ENCODE measurements at places on chromosomes 11 and 22. TPM values are rescaled to one million over a fixed set of nuclear protein-coding genes. Genes with fewer than 3 reads are reported as not detected.

- H3K27me3 ChIP-seq = no peaks in the 10 kb centered on the region
- H3K4me1 ChIP-seq = peaks cover 6% of the 10 kb centered on the region
- no peaks in the 10 kb centered on the region for H3K36me3 ChIP-seq
- DNase-seq = no peak
- no peak overlapping the region for H3K4me3 ChIP-seq
Observed at GRCh38 chr11:74682731-74683278, 48.4 kb downstream of the CHRDL2 start.

DNA sequence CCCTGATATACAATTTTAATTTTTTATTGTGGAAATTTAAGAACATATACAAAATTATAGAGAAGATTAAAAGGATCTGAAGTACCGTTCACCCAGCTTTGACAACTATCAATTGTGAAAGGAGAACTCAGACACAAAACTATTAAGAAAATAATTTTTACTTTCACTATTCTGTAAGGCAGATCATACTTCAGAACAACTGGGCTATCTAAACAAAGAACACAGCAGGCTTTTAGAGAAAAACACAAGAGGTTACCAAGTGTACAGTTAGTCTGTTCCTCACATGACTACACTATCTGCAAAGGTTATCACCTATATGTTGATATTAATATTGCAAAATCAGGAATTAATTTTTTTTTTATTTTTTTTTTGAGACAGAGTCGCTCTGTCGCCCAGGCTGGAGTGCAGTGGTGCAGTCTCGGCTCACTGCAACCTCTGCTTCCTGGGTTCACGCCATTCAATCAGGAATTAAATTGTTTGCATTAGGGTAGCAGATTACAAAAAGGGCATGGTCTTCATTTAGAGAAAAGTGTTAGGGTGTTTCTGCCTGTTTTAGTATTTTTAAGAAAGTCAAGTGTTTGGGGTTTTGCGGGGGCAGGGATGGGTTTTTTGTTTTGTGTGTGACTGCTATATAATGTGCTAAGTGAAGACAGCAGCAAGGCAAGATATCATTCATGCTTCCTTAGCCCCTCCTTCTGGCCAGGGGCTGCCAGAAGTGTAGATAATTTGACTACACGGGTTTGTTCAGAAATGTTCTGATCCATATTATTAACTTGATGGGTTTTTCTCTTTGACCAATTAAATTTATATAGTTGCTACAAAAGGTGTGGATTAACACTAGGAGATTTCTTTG is 27.6 kb upstream of the SIK2 start:
- no peaks in the 10 kb centered on the region for H3K27me3 ChIP-seq
- H3K4me1 ChIP-seq = no peaks in the 10 kb centered on the region
- no peaks in the 10 kb centered on the region for H3K36me3 ChIP-seq
- no peak for DNase-seq
- no peak overlapping the region for H3K27ac ChIP-seq

DNA sequence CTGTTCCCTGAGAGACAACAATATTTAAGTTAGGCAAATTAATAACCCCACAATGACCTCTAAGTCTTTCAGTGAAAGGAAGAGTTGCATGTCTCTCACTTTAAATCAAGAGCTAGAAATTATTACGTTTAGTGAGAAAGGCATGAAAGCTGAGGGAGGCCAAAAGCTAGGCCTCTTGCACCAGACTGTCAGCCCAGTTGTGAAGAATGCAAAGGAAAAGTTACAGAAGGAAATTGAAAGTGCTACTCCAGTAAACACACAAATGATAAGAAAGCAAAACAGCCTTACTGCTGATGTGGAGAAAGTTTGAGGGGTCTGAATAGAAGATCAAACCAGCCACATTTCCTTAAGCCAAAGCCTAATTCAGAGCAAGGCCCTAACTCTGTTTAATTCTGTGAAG is 45.0 kb downstream of the BBOX1 start:
- H3K27ac ChIP-seq = no peak overlapping the region
- H3K36me3 ChIP-seq = no peaks in the 10 kb centered on the region
- H3K27me3 ChIP-seq = no peaks in the 10 kb centered on the region
- H3K4me1 ChIP-seq = no peaks in the 10 kb centered on the region

- no peaks in the 10 kb centered on the region for H3K27me3 ChIP-seq
- H3K27ac ChIP-seq = no peak overlapping the region
- H3K4me1 ChIP-seq = no peaks in the 10 kb centered on the region
- H3K36me3 ChIP-seq = no peaks in the 10 kb centered on the region
Observed at GRCh38 chr22:17057959-17058814, 26.6 kb upstream of the IL17RA start.

- no peaks in the 10 kb centered on the region for H3K36me3 ChIP-seq
- no peak for DNase-seq
- H3K27ac ChIP-seq = no peak overlapping the region
- H3K27me3 ChIP-seq = no peaks in the 10 kb centered on the region
Observed at GRCh38 chr22:26927821-26928220, 270.4 kb downstream of the MIAT start.

GRCh38 chr11:74932797-74933196 is 16.1 kb downstream of the XRRA1 start:
- H3K27me3 ChIP-seq = no peaks in the 10 kb centered on the region
- no peak for DNase-seq
- peaks cover 17% of the 10 kb centered on the region for H3K36me3 ChIP-seq
- no peak overlapping the region for H3K4me3 ChIP-seq
- no peaks in the 10 kb centered on the region for H3K4me1 ChIP-seq

DNA sequence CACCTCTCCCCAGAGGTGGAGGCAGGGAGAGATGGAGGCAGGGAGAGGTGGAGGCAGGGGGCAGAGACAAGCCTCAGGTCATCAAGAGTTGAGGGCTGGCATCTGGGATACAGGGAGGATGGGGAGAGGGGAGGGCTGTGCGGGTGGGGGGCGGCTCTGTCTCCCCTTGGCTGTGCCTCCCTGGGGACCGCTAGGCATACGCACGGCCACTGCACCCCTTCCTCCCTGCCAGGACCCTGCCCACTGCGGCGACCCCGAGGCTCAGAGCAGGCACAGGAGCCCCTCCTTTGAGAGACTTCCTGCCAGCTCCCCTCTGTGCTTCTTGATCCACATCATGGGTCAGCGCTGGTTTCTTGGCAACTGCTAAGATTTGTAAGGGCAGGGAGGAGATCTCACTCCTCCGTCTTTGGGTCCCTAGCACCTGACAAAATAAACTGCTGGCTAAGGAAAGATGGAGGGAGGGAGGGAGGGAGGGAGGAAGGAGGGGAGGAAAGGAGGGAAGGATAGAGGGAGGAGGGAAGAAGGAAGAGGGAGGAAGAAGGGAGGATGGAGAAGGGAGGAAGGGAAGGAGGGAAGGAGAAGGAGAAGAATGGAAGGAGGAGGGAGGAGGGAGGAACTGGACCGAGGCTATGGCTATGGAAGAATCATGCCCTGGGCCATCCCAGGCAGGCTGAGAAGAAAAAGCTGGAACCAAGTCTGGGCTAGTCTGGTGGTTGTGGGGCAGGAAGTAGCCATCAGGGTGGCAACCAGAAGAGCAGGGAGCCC is 18.5 kb downstream of the PRR33 start:
- H3K4me3 ChIP-seq = no peak overlapping the region
- H3K27ac ChIP-seq = no peak overlapping the region
- H3K36me3 ChIP-seq = no peaks in the 10 kb centered on the region
- DNase-seq = peak; percentile 69

- no peaks in the 10 kb centered on the region for H3K36me3 ChIP-seq
- DNase-seq = peak; percentile 29
- H3K4me3 ChIP-seq = no peak overlapping the region
- no peaks in the 10 kb centered on the region for H3K27me3 ChIP-seq
Observed at GRCh38 chr11:87398931-87399330, 361.2 kb downstream of the TMEM135 start.

DNA sequence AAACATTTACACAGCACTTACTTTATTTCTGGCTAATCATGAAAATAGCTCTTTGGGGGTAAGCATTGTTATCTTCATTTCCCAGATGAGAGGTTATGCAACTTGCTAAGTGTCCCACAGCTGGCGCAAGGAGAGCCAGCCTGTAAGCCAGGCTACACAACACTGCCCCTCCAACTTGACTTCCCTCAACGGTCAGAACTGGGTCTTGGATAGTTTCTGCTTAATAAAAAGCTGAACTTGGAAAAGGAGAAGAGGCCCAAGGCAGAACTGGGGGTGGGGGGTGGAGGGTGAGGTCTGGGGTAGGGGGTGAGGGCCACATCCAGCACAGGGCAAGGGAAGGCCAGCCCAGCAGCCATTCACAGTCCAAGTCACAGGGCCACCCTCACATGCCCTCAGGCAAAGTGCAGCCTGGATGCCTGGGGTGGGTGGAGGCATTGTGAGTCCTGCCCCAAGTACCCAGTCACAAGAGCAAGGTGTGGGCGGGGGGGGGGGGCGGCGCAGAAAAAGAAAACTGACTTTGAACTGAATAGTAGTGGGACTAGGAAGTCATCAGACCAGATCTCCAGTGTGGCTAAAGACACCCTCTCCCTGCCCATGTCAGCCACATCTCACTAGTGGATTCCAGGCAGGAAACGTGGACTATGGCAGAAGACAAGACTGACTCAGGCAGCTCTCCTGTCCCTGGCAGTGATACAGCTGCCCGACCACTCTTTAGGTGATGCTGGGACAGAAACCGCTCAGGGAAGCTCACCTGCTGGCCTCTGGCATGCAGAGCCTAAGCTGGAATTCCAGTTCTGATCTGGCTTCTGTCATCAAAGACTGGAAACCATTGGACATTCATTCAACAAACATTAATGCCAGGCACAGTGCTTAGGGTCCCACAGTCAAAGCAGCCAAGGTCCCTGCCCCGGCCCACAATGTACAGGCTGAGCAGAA is 52.4 kb downstream of the PACSIN2 start:
- no peak overlapping the region for H3K4me3 ChIP-seq
- H3K36me3 ChIP-seq = no peaks in the 10 kb centered on the region
- H3K27me3 ChIP-seq = no peaks in the 10 kb centered on the region
- H3K27ac ChIP-seq = peak overlapping the region; percentile 68
- peaks cover 54% of the 10 kb centered on the region for H3K4me1 ChIP-seq

DNA sequence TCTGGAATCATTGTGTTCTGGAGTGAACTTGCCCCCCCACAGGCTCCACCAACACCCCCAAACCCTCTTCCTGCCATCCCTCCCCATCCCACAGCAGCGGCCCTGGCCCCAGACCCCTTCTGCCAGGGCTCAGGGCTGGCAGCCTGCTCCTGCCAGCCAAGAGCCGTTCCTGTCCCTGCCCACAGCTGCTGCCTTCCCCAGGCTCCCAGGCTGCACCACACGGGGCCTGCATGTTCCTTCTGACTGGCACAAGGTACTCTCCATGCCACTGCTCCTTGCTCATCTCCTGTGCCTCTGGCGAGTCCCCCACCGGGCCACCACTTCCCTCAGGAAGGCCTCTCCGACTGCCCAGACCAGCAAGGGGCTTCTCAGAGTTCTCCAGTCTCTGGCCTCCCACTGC is 4.9 kb downstream of the GP1BB start:
- H3K27me3 ChIP-seq = no peaks in the 10 kb centered on the region
- H3K4me1 ChIP-seq = peaks cover 3% of the 10 kb centered on the region
- no peak overlapping the region for H3K27ac ChIP-seq
- H3K4me3 ChIP-seq = no peak overlapping the region
- no peaks in the 10 kb centered on the region for H3K36me3 ChIP-seq

DNA sequence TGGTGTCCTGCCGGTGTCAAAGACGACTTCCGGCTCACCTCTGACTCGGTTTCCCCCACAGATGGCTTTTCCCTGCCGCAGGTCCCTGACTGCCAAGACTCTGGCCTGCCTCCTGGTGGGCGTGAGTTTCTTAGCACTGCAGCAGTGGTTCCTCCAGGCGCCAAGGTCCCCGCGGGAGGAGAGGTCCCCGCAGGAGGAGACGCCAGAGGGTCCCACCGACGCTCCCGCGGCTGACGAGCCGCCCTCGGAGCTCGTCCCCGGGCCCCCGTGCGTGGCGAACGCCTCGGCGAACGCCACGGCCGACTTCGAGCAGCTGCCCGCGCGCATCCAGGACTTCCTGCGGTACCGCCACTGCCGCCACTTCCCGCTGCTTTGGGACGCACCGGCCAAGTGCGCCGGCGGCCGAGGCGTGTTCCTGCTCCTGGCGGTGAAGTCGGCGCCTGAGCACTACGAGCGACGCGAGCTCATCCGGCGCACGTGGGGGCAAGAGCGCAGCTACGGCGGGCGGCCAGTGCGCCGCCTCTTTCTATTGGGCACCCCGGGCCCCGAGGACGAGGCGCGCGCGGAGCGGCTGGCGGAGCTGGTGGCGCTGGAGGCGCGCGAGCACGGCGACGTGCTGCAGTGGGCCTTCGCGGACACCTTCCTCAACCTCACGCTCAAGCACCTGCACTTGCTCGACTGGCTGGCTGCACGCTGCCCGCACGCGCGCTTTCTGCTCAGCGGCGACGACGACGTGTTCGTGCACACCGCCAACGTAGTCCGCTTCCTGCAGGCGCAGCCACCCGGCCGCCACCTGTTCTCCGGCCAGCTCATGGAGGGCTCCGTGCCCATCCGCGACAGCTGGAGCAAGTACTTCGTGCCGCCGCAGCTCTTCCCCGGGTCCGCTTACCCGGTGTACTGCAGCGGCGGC is 5.5 kb downstream of the B3GNT6 start:
- H3K27ac ChIP-seq = no peak overlapping the region
- peaks cover 28% of the 10 kb centered on the region for H3K27me3 ChIP-seq
- no peak for DNase-seq
- H3K4me3 ChIP-seq = no peak overlapping the region
- peaks cover 10% of the 10 kb centered on the region for H3K4me1 ChIP-seq

- no peak overlapping the region for H3K27ac ChIP-seq
- H3K4me1 ChIP-seq = no peaks in the 10 kb centered on the region
- H3K36me3 ChIP-seq = no peaks in the 10 kb centered on the region
- no peaks in the 10 kb centered on the region for H3K27me3 ChIP-seq
- DNase-seq = no peak
- no peak overlapping the region for H3K4me3 ChIP-seq
Observed at GRCh38 chr11:97800891-97801290, 1219.9 kb upstream of the CNTN5 start.

- H3K4me3 ChIP-seq = no peak overlapping the region
- peaks cover 12% of the 10 kb centered on the region for H3K27me3 ChIP-seq
- DNase-seq = no peak
- no peaks in the 10 kb centered on the region for H3K4me1 ChIP-seq
- H3K36me3 ChIP-seq = no peaks in the 10 kb centered on the region
- H3K27ac ChIP-seq = no peak overlapping the region
Observed at GRCh38 chr11:133524488-133524887, 7.8 kb downstream of the OPCML start.

- H3K4me3 ChIP-seq = no peak overlapping the region
- no peak overlapping the region for H3K27ac ChIP-seq
- DNase-seq = no peak
- H3K4me1 ChIP-seq = no peaks in the 10 kb centered on the region
- no peaks in the 10 kb centered on the region for H3K27me3 ChIP-seq
- H3K36me3 ChIP-seq = no peaks in the 10 kb centered on the region
Observed at GRCh38 chr11:124535552-124536232, 7.8 kb downstream of the OR8B12 start.

- H3K27me3 ChIP-seq = no peaks in the 10 kb centered on the region
- H3K4me3 ChIP-seq = no peak overlapping the region
- H3K36me3 ChIP-seq = no peaks in the 10 kb centered on the region
- H3K27ac ChIP-seq = peak overlapping the region; percentile 35
- no peaks in the 10 kb centered on the region for H3K4me1 ChIP-seq
- DNase-seq = no peak
Observed at GRCh38 chr11:96246718-96247552, 96.1 kb downstream of the MAML2 start.

The CNGA4 gene
- total RNA-seq = not detected

The KDM2A gene
- total RNA-seq = 60.5 TPM

The TTC36 gene
- 1.9 TPM for total RNA-seq

The SRSF8 gene
- 29.4 TPM for total RNA-seq

The DDI1 gene
- not detected for total RNA-seq

The RAB3IL1 gene
- total RNA-seq = 20.8 TPM

The PGA5 gene
- 0.79 TPM for total RNA-seq

The MMP1 gene
- total RNA-seq = not detected

The OR6T1 gene
- not detected for total RNA-seq

The CARD18 gene
- total RNA-seq = not detected
